ENCODE measurements at places on chromosomes 11 and 22.

DNA sequence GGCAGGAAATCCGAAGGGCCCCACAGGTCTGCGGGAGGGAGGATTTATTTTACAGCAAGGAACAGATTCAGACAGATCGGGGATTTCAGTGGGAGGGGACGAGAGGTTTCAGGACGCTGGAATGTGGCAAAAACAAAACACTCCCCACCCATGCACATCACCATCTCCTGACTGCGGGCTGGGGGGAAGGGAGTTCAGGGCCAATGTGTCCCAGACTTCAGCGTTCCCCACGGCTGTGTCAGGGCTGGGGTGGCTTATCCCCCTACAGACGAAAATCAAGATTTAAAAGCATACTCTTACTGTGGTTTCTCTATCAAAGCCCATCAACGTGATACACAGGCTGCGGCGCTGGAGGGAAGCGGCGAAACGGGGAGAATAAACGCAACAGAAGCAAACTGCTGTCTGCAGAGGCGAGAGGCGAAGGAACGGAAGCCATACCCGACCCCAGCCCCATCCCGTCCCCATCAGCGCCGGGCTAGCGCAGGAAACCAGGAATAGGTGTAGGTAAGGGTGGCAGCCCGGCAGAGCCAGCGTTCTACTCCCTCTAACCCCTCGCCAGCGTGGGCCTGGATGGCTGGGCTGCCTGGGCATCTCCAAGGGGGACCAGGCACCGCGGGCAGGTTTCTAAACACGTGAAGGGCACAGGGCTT is 2.7 kb downstream of the TENM4 start:
- DNase-seq = no peak

- no peak for DNase-seq
These were observed 6.3 kb downstream of the PKP3 start for GRCh38 chr11:400241-400689.

DNA sequence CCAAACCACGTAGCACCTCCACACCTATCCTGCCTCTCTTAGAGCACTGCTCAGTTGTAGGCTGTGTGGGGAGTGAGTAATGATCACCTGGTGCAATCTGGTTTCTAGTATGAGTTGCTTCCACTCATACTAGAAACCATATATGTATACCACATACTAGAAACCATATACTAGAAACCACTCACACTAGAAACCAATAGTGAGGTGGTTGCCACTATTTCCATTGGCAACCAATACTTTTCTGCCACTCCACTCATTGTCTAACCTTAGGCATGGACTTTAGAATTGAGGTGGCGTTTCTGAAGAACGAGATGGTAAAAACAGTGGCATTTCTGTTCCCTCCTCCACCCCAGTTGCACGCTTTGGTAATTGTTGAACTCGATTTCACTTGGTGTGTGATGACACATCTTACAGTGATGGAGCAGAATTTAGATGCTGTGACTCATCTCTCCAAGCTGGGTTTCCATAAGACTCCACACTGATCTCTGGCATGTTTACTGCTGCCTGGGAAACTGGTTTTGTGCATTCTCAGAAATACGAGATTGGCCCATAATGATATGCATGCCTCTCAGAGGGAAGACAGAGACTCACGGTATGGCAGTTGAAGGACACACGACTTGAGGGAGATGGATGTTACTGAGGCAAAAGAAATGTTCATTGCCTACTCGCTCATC is 82.9 kb downstream of the KIRREL3 start:
- no peak for DNase-seq

DNA sequence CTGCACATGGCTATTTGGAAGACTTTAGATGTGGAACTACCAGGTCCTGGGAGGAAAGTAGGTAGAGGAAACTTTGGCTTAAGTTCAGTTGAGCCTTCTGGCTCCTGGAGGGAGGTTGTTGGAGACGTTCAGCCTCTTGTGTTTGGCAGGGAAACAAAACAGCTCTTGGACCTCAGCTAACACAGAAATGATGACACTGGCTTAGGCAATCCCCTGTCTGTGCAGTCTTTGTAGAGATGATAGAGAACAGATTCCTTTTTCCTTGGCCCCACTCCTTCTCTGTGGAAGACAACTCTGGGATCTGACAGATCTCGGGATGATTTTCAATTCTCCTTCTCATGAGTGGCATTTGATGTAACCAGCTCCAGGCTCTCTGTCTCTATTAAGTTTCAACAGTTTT is 428.5 kb downstream of the TMEM135 start:
- no peak for DNase-seq

GRCh38 chr11:101429703-101430540 is 153.9 kb downstream of the TRPC6 start:
- no peak for DNase-seq

GRCh38 chr11:86816251-86816726 is 15.9 kb downstream of the PRSS23 start:
- DNase-seq = no peak
